Head of caudate nucleus (tissue), 42 donors: ENCODE measurements at places on chromosomes 7 and 10.

- no peak for DNase-seq
Measured at GRCh38 chr7:137820156-137820555, 26.6 kb downstream of the DGKI start.

DNA sequence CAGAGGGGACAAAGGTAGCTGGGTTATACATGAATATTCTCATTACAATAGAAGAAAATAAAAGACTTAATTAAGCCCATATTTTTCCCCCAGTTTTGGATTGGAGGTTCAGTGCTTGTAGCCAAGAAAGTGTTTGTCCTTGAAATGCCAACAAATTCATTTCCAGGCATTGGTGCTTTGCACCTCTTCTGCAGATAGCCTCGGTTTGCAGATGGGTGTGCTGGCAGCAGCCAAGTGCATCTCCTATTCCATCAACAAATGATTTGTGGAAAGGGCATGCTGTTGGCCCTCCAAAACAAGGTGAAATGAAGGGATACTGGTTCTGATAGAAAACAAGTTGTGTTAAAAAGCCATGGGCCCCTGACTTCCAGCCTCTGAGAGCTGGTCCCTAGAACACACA is 187.3 kb downstream of the DPY19L1 start:
- no peak for DNase-seq

DNA sequence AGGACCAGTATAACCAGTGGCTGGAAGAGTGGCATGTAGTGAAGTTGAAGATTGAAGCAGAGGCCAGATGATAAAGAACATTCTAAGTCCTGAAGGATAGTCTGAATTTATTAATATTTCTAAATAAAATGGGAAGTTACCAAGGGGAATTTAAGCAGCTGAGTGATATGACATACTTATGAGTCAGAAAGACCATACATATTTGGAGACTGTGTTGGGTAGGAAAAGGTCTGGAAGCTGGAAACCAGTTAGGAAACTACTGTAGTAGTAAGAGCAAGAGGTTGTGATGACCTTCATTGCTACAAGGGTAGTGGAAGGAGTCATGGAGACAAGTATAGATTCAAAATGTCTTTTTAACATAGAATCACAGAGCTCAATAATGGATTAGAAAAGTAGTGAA is 752.3 kb downstream of the SUGCT start:
- no peak for DNase-seq

GRCh38 chr10:14385596-14386593 is 55.2 kb upstream of the FRMD4A start:
- no peak for DNase-seq

- no peak for DNase-seq
Measured at GRCh38 chr7:20021831-20022230, 195.4 kb downstream of the MACC1 start.

DNA sequence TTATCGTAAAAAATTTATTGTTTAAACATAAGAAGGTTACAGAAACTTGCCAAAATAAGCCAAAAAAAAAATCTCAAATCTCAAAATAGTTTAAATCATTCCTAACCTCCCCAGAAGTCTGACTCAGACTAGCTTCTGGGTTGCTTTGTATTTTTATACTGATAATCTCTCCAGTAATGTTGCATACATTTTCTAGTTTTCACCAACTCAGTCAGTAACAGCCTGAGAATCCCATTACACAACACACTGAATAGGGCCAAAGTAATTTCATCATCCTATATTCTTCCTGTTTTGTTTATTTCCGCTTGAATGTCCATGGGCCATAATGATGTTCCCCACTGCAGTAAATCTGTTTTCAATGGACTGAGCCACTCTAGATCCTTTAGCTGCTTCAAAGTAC is 478.5 kb downstream of the GPAM start:
- DNase-seq: no peak

DNA sequence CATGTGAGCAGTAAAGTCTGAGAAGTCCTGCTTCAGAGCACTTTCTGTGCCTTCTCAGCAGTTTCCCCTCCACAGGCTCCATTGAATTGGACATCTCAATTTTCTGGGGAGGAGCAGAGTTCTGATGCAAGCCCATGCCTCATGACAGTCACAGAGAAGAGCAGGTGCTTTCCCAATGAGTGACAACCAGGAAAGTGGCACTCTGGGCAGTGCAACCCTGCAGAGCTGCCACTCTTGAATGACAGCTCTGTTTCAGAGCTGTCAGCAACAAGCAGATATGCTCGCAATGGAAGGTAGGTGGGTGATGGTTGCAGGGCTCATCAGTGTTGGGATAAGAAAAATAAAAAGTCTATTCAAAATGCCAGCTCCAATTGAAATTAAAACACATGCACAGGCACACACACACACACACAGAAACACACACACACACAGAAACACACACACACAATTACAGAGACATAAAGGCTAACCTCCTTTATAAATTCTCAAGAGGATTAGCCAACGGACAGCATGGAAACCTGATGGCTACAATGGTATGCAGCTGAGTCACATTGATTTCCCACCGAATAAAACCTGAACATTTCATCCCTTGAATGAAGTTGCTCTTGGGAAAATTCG is 50.5 kb downstream of the C10orf67 start:
- DNase-seq: no peak

- no peak for DNase-seq
Measured at GRCh38 chr7:29467193-29467926, 96.3 kb upstream of the PRR15 start.

GRCh38 chr10:71984809-71985388 is 20.7 kb downstream of the CHST3 start:
- DNase-seq: no peak

- peak; percentile 10 for DNase-seq
Measured at GRCh38 chr10:89163265-89163995, 43.7 kb downstream of the CH25H start.

GRCh38 chr10:117860823-117861222 is 185.9 kb downstream of the RAB11FIP2 start:
- DNase-seq: no peak

- no peak for DNase-seq
Measured at GRCh38 chr10:73836427-73836980, 25.1 kb upstream of the NDST2 start.

- no peak for DNase-seq
Measured at GRCh38 chr10:30917789-30918188, 113.9 kb downstream of the ZNF438 start.

DNA sequence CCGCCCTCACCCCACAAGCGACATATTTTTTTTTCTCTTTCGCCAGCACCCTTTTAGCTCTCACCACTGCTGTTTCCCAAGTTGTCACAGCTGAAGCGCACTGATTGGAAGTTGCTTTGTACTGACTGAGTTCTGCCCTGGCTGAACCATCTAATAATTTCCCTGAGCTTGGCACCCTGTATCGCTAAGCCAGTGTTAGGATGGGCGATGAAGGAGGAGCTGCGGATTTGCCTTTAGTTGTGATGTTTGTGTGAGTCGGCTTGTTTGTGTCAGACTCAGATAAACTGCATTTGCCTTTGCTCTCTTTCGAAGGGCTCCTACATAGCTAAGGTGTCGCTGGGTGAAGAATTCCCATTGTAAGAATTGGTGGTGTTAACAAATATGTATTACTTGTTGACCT is 1.3 kb upstream of the ATXN7L1 start:
- DNase-seq: peak; percentile 3

- DNase-seq: no peak
Measured at GRCh38 chr10:120369856-120370276, 87.2 kb upstream of the PLPP4 start.
